ENCODE measurements at places on chromosomes 11 and 22. TPM values are rescaled to one million over a fixed set of nuclear protein-coding genes. Genes with fewer than 3 reads are reported as not detected.

DNA sequence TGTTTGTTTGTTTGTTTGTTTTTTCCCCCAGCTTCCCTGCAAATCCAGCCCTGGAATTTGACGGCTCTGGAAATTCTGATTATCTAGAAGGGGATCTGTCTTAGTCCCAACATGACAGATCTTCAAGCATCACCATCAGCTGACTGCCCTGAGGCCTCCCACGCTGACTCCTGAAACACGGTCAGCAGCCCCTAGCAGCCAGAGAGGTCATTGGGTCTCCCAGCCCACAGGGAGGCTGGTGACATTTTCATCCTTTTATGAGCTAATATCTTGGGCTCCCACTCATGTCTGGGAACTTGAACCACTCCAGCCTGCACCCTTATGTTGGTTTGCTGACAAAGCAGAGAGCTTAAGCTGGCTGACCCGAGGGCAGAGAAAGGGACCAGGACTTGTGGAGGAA lies 66.0 kb upstream of the TIMP3 start:
- no peak for DNase-seq

DNA sequence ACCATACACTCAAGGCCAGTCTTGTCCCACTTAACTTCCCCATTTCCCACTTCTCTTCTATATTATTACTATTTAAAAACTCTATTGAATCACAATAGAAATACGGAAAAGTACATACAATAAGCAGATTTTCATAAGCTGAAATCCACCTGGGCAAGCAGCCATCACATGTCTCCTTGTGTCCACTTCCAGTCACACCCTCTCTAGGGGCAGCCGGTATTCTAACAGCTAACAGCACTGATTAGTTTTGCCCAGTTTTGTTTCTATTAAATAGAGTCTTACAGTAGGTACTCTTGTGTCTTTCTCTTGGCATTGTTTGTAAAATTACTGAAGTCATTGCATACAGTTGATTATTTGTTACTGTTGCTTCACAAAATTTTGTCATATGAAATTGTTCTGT lies 37.8 kb downstream of the PPP6R3 start:
- DNase-seq: no peak

DNA sequence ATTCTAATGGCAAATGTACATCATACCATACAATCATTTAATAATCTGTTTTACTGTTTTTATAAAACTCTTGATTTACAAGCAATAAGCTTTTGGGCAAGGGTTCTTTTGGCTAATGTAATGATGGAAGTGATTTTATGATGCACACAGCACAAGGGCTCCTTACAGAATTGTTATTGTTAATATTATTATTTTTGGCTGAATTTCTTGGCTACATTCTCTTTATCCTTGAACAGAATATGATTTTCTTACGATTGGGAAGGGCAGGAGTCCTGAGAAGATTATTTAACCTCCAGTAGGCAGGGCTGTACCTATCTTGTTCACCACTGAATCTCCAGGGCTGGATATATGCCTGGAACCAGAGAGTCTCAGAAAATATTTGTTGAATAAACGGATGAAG lies 70.4 kb upstream of the ARHGAP20 start:
- no peak for DNase-seq

DNA sequence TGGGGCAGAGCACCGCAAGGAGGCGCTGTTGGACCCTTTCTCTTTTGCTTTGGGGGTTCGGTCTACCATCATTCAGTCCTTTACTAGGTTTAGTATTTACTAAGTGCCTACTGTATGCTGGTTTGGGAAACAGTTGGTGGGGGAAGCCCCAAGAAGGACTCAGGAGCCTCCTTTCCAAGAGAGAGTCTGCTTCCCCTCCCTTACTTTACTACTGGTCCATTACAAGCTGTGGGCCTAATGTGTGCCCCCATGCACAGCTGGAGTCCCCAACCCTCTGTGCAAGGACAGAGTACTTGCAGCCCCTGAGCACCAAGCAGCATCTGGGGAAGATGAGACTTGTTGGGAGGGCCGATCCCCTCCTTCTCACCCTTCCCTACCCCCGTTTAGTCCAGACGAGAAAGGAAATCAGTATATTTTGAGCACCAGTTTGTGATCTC lies 876 bp upstream of the UBE2L6 start:
- peak; percentile 69 for DNase-seq

GRCh38 chr11:125182573-125182972 lies 18.0 kb downstream of the PKNOX2 start:
- no peak for DNase-seq

DNA sequence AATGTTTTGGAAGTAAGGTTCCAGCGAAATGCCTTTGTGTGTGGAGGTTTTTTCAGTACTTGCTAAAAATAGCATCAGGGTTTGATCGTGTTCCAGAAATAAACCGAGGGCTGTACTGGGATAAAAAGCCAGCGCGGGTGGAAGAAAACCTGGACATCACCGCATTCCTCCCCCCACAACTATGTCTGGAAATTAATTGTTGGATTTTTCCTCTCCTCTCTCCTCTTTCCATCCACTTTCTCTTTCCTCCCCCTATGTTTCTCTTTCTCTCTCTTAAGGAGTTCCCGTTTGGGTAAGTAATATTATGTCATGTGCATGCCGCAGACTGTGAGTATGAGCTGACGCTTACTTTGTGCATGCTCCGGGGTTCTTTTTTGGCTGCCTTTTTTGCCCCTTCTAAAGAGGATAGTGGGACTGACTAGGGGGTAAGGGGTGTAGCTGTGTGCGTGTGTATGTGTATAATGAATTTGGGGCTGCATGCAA lies 104.2 kb upstream of the HSD17B12 start:
- no peak for DNase-seq

DNA sequence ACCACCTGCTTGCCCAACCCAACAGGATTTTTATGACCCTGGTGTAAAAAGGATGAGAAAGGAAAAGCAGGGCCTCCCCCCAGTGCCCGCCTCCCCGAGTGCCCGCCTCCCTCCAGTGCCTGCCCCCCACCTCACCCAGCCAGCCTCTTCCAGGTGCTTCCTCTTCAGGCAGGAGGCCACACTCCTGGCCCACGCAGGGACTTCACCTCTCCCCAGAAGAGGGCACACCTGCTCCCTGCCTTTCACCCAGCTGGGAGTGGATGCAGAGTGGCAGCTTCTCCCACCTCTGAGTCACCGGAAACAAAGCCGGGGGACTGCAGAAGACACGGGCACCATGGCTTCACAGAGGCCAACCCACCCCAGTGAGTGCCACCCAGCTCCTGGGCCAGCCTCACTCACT lies 16.1 kb downstream of the CPT1A start:
- no peak for DNase-seq

DNA sequence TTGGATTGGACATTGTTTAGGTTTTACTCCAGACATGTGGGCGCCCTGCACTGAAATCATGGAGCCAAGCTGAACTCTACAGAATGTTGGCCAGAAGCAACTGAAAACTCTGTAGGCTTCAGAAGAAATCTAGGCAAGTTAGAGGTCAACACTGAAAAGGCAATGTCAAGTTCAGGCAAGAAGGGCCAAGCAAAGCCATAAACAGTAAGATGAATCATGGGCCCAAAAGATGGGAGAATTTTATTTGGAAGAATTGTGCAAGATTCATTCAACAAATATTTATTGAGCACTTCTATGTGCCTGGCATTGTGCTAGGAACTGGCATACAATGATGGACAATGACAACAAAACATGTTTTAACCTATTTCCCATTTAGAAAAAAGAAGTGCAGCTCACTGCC lies 10.9 kb downstream of the HOATZ start:
- no peak for DNase-seq

Gene APOL3
- total RNA-seq: 1.5 TPM

Gene SLC15A3
- 2.8 TPM for total RNA-seq

Gene OR52J3
- total RNA-seq: not detected

Gene TMEM134
- 31.1 TPM for total RNA-seq

Gene RAC2
- 31.5 TPM for total RNA-seq

Gene EEF1G
- 1,526 TPM for total RNA-seq

Measured in HFFc6 (cell line).